Stimulated activated CD4-positive, alpha-beta T cell treated with anti-CD3 and anti-CD28 coated beads, Interleukin-1b, Interleukin-23, amount 100 ng/mL, for 48 hours (primary cell): ENCODE measurements at places on chromosomes 1 and 21.

- no peak for DNase-seq
These were observed 93.5 kb downstream of the SYT14 start for GRCh38 chr1:210031473-210031872.

DNA sequence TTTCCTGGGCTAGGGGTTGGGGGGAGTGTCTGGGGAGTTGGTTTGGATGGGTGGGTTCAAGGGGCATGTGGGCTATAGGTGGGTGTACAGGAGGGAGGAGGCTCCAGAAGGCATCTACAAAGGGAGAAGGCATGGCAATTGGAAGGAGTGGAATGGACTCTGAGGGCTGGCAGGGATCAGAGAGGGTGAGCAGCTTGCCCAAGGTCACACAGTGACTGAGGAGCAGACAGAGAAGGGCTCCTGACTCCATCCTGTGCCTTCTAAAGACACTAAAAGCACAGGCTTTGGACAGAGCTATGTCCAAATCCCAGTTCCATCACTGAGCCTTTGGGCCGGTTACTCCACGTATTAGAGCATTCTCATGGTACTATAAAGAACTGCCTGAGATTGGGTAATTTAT is 151.8 kb downstream of the PTPRU start:
- no peak for DNase-seq

GRCh38 chr1:14415396-14415795 is 183.1 kb upstream of the KAZN start:
- no peak for DNase-seq

DNA sequence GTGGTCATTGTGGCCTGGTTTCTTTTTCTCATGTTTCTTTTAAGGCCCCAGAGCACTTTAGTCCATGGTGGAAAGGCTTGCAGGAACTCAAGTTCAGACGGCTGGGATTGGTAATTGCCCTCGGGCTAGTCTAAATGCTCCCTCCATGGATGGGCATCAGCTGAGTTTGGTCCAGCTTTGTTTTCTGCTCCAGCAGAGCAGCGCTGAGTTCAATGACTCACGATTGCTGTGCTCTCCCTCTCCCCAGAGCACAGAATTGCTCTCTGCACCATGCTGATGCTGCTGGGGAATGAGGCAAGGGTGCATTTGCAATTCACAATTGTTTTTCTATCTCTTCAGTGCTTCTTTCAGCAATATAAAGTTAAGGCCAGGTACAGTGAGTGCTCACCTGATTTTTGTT is 1.8 kb upstream of the OR2T6 start:
- no peak for DNase-seq

- no peak for DNase-seq
These were observed 593.1 kb upstream of the CAMK1G start for GRCh38 chr1:208990456-208990855.

DNA sequence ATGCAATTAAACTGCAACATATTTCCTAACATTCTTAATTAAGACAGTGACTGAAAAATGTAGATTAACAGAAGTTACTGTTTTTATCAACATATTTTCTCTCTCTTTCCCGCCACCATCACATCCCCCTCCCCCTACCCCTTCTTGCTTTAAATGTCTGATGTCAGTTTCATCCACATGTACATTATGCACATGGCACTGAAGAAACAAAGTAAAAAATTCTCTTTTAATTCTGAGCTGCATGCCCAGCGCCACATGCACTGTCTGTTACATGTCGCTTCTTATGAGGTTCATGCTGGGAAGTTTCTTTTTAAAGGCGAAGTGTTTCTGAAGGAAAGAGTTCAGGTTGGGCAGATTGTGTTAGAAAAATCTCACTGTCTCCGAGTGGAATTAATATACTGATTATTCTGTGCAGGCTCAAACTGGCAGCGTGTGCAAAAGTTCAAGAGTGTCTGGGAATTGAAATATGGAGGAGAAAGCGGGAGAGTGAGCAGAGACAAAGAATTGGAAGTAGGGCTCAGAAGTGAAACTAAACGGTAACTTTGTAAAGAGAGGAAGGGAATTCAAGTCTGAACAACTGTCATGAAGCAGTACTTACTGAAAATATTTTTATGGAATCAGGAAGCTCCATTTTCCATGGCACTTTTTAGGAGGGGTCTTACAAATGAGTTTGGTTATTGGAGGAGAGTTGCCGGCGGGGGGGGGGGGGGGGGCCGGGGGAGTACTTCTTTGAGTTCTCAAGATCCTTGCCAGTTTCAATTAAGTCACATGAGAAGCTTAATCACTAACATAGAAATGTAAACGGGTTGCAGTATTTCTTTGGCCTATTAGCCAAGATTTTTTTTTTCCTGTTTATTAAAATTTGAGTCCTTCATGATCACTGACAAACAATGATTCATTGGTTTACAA is 217.6 kb downstream of the SDCCAG8 start:
- no peak for DNase-seq

GRCh38 chr1:186214791-186215190 is 160.3 kb downstream of the TPR start:
- no peak for DNase-seq

DNA sequence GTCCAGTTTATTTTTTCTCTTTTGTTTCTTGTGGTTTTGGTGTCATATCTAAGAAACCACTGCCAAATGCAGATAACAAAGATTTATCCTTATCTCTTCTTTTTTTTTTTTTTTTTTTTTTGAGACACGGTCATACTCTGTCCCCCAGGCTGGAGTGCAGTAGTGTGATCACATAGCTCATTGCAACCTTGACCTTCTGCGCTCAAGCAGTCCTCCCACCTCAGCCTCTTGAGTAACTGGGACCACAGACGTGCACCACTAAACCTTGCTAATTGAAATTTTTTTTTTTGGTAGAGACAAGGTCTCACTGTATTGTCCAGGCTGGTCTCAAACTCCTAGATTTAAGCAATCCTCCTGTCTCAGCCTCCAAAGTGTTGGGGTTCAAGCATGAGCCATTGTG is 8.9 kb downstream of the SLC66A1 start:
- no peak for DNase-seq
